ENCODE measurements at places on chromosomes 13 and 19.

DNA sequence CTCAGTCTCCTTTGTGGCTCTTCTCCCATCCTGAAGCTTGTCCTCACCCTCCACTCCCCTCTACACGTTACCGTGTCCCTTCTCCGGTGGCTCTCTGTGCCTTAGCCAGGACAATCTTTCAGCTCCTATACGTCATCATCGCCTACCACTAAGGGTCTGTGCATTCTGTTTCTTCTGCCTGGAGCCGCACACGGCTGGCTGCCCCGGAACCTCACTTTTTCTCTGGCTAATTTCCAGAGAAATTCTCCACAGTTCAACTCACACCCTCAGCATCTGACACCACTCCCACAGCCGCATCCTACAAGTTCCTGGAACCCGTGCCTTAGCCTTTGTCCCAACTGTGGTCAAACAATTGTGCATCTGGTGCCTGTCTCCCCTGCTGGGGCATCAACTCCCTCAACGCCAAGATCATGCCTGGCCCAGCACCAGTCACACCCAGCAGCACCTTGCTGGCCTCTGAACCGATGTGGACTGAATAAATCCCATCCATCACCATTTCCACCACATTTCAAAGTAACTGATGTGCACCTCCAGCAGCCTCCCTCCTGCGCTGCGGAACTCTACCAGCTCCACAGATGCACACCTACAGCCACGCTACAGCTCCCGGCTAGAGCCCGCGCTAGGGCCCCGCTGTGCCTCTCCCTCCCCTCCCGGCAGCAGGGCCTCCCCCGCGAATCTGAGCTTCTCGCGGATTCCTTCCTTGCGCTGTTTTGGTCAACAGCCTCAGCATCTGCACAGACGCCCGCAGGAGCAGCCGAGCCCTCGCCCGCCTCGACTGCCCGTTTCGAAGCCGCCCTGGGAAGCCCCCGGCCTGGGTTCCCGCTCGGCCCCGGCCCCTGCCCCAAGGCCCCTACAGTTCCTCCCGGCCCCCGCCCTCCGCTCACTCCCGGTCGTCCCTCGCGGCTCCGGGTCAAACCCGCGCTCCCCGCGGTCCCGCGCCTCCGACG, 689 bp downstream of the DCUN1D2 start:
- peak; percentile 49 for DNase-seq

DNA sequence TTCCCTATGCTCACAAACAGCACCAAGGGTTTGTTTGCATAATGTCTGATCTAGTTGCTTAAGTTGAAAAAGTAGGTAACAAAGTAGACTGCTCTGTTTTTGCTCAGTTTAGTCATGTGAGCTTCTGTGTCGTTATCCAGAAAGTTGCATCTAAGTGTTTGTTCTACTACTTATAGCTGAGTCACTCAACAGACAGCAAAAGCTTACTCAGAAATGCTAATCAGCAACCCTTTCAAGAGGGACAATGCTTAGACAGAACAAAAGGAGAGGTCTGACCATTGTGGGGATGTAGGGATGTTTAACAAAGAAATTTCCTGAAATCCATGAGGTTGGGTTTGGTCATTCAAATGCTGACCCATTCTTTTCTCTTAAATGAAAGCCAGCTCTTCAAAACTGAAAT, 106.4 kb downstream of the ATP8A2 start:
- DNase-seq = no peak

DNA sequence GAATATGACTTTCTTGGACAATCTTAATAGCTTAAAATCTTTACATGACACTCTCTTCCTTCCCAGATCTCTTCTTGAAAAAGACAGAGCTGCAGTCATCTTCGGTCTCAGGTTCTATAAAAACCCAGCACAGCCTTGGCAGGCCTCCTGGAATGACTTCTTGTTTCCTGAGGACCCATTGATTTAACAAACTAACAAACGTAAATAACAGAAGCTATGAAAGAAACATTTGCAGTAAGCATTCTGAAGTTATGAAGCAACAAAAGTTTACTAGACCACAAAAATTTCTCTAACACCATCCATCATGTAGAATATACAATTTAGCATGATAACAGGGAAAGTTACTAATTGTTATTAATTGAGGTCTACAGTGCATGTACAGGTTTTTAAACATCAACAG, 62.8 kb upstream of the STARD13 start:
- no peak for DNase-seq

DNA sequence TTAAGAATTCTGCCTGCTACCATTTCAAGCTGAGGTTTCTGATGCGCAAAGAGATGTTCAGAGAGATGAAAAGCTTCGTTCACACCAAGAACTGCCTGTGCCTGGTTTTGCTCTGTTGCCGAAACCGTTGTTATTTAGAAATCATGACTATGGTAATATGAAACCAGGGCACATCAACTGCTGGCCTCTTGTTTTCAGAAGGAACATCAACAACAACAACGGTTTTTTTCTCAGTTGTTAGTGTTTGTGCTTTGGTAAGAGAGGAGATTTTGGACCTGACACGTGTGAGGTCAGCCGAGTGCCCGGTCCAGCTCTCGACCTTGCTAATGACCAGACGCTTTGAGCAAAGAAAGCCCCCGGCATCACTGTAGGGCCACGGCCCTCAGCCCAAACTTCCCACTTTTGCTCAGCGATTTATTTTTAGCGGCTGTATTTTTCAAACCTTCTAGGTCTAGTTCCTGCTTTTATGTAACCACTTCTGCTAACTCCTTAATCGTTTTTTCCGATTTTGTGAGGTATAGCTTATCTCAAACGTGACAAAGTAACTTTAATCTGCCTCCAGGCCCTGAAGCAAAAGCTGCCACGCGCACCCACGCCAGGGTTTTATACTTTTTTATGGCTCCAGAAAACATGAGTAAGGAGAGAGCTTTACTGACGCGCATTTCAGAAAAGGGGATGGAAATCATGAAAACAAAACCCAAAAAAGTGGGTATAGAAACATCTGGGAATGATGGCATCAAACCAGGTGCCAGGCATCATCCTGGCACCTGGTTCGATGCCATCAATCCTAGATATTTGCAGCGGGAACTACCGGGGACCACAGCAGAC, 42.0 kb downstream of the KLF2 start:
- no peak for DNase-seq

DNA sequence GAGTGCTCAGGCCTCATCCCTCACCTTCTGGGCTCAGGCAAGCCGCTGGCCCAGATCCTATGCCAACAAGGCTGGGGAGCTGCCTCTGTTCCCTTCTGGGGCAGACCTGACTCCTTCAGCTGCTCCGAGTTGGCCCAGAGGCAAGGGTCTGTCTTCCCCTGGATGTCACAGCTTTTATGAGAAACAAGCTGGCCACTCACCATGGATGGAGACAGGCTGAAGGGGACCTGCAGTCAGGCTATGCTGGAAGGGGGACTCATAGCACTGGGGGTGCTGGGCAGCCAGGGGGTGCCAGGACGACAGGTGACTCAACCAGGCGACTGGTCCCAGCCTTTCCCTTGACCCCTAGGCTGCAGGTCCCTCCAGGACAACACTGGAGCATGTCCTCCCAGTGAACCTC, 52.4 kb upstream of the C1QTNF9B start:
- DNase-seq = no peak

GRCh38 chr19:16429066-16429758, 42.6 kb downstream of the EPS15L1 start:
- DNase-seq = no peak

DNA sequence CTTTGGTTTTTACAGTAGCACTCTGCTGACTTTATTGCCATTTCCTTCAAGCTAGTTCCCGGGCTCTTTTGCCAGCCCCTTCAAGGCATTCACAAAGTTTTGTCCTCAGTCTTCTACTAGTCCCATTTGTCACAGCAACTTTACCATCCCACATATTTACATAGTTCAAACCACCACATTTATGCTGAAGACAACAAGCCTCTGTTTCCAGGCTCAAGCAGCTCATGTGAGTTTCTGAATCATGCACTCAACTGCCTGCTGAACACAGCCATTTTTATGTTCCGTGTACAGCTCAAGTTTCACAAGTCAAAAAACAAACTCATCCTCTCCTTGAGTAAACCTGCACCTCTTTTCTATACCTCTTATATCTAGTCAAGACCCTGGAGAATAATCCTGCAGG, 977.0 kb upstream of the SLC10A2 start:
- DNase-seq = no peak

DNA sequence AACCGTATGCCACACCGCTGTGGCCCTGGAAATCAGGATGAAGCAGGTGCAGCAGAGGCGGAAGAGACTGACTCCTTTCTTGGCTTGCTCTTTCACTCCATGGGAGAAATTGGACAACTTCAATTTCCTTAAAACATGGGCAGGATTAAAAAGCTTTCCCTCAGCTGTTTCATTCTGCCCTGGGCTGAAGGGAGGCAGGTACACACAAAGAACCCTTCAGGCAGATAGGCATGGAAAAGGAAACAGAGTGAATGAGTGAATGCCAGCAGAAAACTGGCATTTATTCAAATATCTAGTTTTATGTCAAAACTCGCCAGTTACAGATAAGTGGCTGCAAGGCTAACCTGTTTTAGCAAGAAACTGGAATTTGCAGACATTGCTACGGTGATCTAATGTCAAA, 71.0 kb upstream of the SLC15A1 start:
- no peak for DNase-seq

GRCh38 chr13:74215420-74215819, 81.2 kb upstream of the KLF12 start:
- DNase-seq = no peak

DNA sequence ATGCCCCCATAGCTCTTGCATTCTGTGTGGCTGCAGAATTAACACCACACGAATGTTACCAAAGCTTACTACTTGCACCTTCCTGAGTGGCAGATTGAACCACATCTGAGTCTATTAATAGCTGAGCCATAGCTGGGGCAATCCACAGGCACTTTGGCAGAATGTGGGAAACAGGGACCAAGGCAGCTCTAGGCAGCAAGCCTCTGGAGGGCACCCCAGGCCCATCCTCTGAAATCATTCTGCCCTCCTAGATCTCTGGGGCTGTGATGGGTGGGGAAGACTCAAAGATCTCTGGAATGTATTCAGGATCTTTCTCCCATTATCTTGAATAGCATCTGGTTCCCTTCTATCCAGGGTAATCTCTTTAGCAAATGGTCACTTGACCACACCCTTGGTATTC, 139.3 kb downstream of the TNFRSF19 start:
- no peak for DNase-seq

DNA sequence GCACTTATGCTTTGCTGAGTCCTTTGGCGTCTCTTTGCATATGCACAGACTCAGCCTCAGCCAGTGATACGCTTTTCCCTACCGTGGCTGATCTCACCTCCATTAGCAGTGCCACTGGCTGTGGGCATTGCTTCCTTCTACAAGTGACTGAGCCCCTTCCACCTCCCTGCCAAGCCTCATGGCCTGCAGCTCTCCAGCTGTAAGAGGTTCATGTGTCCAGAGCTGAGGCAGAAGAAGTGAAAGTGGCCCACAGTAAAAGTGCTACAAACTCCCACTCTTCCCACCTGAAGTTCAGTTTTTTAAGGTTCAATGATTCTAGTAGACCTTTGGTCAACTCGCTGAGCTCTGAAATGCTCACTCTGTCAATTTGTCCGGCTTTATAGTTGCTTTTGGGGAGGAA, 44.7 kb downstream of the SMARCA4 start:
- no peak for DNase-seq

DNA sequence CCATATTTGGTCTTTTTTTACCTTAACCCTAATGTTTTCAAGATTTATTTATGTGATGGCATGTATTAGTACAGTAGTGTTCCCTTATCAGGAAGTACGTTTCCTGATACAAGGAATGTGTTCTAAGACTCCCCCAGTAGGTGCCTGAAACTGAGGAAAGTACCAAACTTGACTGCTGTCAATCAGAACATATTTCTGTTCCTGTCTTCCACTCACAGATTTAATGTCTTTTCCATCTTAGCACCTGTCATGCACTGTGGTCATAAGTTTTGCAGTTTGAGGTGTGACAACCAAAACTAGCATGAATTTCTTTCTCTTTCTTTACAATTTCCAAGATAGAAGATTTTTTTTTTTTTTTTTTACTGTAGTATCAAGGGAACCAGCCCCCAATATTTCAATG, 62.9 kb downstream of the LMO7 start:
- no peak for DNase-seq

DNA sequence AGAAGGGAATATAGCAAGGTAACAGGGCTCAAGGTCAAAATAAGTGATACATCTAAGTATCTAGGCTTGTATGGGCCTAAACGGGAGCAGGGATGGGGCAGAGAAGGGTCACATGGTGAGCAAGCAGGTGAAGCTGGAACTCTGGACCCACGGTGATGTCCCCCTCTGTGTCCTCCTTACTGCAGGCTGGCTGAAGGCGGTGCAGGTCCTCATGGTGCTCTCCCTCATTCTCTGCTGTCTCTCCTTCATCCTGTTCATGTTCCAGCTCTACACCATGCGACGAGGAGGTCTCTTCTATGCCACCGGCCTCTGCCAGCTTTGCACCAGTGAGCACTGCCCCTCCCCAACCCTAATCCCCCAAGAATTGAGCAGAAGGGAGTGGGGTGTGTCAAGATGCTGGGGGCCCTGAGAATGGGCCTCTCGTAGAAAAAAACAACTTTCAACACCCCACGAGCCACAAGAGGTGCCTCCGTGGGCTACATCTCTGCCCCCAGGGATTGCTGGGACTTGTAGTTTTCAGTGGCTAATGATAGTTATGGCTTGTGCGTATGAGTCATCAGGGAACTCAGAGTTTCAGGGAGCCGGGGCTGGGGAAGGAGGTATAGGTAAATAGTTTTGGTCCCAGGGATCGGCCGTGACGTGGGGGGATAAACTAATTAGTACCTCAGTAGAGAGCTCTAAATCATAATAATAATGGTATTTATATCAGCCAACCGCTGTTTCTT, 4.0 kb downstream of the EMP3 start:
- no peak for DNase-seq

- DNase-seq = no peak
Measured at GRCh38 chr19:42053037-42053935, 16.7 kb downstream of the GRIK5 start.

DNA sequence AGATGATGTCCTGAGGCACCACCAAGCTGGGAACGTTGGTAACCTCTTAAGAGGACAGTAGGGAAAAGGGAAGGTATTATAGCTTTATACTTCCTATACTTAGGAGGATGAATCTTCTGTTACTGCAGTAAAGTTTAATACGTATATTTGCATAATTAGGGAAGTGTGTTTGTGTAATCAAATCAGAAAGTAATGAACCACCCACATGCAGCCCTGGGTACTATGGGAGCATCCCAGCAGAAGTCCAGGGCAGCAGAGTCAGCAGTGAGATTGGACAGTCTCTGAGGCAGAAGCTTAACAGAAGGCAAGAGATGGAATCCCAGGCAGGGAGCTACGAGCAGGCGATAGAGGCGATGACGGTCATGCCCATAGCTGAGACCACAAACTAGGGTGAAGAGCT, 12.5 kb downstream of the SAFB start:
- no peak for DNase-seq
